ENCODE measurements at places on chromosomes 6 and 20.

DNA sequence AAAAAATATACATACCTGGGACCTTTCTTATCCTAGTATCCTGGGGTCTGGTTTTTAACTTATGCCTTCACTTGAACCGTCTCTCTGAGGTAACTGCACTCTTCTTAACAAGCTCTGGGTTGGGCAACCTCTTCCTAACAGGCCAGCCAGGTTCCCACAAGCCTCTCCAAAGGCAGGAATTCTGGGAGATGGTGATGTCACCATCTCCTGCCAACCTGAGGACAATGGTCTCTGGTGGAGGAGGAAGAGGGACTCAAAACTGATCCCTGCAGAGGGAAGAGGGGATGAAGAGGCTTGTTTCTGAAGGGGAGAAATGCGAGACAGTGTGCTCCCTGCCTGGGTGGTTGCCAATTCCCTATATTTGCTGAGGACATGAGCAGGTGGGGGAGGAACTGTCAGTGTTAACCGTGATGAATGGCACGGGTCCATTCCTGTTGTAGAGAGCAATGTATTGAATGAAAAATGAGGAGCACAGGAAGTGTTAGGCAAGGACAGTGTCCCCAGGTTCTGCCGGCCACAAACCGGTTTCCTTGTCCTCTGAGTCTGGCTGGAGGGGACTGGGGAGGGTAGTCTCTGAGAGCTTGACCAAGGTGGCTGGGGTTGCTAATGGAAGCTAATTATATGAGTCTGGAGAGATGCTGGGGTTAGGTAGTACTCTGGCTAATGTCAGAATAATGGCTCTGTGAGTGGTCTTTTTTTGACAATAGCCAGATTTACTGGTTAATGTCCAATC lies 95.5 kb downstream of the KCNB1 start:
- no peak for DNase-seq

DNA sequence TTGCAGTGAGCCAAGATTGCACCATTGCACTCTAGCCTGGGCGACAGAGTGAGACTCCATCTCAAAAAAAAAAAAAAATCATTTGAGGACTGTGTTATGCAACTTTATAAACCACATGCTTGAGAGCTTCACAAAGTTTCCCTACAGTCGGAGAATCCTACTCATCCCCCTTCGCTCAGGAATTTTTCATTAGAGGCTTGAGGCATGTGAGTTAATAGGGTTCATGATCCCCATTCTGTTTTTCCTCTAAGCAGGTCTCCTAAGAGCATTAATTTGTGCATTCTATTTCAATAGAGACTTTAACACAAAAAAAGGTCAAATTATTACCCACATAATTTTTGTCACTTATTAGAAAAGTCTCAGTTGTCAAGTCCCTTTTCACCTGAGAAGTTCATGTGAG lies 103.7 kb upstream of the SOX4 start:
- no peak for DNase-seq

GRCh38 chr6:31965700-31966099 lies 6.2 kb downstream of the DXO start:
- DNase-seq, result no peak

GRCh38 chr20:53940907-53941545 lies 129.4 kb downstream of the BCAS1 start:
- no peak for DNase-seq

DNA sequence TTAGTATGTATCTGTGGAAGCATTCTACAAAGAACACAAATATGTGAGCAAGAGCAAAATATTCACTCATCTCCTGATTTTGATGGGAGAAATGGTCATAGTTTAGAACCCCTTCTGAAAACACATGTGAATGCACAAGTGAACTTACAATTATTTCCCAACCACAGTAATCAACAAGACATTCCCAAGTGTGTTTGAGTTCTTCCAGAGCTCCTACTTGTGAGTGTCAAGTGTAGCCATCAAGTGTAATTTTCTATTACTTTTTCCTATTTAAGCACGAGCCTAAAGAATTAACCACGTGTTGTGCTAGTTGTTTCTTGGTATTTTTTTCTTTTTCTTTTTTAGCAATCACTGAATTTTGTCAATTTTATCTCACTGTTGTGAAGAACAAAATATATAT lies 402.3 kb downstream of the NKAIN2 start:
- DNase-seq, result no peak

GRCh38 chr6:21263531-21264287 lies 329.8 kb upstream of the SOX4 start:
- DNase-seq, result no peak

- no peak for DNase-seq
Measured at GRCh38 chr6:1322156-1322555, 10.3 kb downstream of the FOXQ1 start.

- no peak for DNase-seq
Measured at GRCh38 chr6:138999949-139000725, 12.1 kb upstream of the REPS1 start.

GRCh38 chr20:58004146-58004545 lies 224.3 kb downstream of the ANKRD60 start:
- no peak for DNase-seq

- no peak for DNase-seq
Measured at GRCh38 chr20:61220131-61220530, 31.9 kb upstream of the CDH4 start.

DNA sequence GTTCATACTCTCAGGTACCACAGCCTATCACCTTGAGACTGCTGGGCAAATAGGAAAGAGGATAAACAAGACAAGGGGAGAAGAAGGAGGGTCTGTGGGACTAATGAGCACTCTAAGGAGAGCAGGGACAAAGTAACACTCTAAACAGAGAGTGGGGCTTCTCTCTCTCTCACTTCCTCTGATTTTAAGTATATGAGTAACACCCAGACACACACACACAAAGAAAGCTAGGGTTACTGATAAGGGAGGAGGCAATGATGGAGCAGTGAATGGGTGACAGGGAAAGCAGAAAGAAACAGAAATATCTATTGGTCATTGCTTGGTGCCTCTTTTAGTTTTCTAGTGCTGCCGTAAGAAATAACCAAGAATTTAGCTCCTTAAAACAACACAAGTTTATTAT lies 96.2 kb upstream of the RNF217 start:
- DNase-seq, result no peak

DNA sequence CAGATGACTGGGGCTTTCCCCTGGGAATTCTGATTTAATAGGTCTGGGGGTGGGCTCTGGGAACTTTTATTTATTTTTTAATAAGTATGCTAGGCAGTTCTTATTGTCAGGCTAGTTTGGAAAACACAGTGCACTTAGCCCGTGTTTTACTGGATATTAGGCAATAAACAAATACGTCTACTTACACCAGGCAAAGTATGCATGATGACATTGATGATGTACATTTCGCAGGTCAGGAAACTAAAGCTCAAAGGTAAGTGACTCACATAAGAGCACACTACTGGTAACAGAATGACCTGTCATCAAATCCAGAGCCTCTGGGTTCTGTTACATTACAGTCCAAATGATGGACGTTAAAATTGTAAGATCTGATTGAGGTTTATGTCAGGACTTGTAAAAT lies 144.4 kb upstream of the EXOC2 start:
- no peak for DNase-seq

GRCh38 chr6:52201046-52201445 lies 14.9 kb downstream of the IL17A start:
- no peak for DNase-seq

GRCh38 chr6:43969158-43969981 lies 157.9 kb downstream of the MRPL14 start:
- no peak for DNase-seq

GRCh38 chr6:159833556-159833955 lies 33.5 kb downstream of the PNLDC1 start:
- no peak for DNase-seq

GRCh38 chr6:70673054-70673453 lies 5.4 kb downstream of the SMAP1 start:
- DNase-seq, result no peak

DNA sequence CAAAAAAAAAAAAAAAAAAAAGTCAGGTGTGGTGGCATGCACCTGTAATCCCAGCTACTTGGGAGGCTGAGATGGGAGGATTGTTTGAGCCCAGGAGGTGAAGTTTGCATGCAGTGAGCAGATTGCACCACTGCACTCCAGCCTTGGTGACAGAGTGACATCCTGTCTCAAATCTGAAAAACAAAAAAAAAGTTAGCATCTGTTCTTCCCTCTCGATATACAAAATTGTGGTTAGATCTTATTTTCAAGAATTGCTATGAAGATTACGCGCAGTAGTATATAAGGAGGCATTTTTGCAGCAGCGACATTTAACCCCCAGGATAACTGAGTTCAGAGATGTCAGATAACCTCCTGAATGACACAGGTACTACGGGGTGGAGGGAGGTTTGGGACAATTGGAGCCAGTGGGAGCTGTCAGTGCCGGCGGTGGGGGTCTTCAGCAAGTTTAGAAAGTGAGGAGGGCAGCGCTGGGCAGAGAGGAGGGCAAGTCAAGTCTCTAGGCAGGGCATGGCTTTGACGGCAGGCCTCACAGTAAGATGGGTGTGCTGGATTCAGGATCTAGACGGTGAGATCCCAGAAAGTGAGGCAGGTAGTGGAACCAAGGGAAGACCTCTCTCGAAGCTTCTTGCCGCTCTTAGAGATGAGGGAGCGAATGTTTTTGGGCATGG lies 26.2 kb upstream of the MRPS18A start:
- no peak for DNase-seq

DNA sequence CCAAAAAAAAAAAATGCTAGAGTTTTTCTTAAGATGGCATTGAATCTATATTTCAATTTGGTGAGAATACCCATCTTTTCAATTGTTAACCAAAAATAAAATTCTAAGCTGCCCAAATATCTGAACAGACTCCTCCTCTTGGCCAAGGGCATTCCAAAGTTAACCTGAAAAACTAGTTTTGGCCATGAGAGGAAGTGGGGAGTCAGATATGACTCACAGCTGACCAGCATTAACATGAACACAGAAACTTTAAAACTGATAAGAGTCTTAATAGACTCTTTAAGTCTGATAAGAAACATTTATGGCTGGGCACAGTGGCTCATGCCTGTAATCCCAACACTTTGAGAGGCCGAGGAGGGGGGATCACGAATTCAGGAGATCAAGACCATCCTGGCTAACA lies 171.3 kb downstream of the FAXC start:
- no peak for DNase-seq

DNA sequence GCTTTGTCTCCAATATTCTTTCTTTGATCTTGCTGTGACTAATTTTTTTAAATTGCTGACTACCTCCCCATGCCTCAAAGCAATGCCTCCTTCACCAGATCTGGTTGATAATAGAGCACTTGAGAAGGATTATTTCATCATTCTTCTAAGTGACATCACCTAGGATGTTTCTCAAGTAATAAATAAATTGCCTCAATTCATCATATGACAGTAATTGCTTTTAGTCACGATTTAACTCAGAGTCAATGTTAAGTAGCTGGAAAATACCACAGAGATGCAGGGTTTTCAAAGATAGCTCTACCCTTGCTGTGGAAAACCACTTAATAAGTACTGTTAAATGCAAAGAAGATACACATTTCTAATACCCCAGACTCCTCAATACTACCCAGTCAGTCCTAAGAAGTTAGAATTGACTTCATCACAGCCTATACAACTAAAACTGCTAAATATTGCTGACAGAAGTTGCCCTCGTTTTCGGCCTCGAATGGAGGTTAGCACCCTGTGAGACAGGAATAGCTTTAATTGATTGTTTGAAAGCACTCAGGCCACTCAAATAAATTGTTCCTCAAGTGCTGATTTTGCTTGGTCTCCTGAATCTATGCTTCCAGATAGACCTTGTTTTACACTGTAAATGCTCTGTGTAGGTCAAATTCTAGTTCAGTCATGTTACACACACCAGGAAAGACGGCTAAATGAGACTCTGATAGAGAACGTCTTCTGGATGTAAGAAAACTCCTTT lies 640.6 kb upstream of the CHD6 start:
- DNase-seq, result no peak

GRCh38 chr20:46963758-46964617 lies 69.3 kb downstream of the EYA2 start:
- DNase-seq, result no peak

DNA sequence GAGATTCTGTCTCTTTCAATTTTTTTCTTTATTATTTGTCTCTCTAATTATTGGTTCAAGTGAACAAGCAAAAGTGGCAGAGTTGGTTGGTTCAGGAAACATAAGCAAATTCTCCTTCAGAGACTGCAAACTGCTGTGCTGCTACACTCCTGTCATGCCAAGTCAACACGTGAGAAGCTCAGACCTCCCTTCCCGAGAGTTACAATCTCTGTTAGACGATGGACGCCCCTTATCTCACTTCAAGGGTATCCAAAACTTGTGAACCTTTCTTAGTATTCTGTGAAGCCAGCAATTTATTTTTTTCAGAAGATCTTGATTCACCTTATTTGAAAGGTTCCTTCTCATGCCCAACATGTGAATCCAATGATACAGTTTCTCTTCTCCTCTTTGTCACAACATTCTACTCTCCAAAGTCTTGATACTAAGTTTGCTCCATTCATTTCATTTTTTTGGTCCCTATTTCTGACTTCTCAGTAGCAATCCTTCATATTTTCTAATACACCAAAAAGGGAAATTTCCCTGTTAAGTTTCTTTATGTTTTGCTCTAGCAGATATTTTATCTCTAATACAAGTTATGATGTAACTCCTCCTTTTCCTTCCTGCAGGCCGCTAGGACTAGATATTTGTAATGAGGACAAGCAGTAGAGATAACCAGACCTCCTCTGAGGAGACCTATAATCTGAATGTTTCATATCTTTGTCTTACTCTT lies 448.8 kb upstream of the CITED2 start:
- DNase-seq, result no peak

DNA sequence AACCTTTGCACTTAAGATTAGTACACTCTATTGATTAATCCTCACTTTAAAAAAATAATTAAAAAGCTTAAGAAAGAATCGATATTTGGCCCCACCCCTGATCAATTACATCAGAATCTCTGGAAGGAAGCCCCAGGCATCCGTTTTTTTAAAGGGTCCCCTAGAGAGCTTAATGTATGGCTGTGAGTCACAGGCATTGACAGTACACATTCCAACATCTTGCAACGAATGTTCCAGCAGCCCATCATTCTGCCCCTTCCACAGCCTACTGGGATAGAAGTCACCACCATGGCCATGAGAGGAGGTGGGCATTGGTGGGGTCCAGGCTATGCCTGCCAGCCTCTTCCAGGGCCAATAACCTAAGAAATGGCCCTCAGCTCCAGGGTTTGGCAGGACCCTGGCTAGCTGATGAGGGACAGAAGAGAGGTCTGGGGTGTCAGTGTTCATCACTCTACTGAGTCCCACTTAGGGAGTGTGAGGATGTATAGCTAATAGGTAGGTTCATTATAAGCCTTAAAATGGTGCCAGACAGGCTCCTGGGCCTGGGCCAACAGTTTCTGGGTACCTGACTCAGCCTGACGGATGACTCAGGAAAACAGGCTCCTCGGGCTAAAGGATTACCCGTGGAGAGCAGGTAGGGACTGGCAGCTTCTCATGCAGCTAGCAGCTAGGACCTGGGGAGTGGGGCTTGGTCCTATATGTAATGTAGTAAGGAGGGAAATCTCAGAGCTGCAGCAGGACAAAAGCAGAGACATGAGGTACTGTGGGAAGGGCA lies 40.4 kb downstream of the MDGA1 start:
- DNase-seq, result no peak
